Cardiac muscle cell (in vitro differentiated cells and primary cell): ENCODE measurements at places on chromosomes 7 and 10. TPM values are rescaled to one million over a fixed set of nuclear protein-coding genes. Genes with fewer than 3 reads are reported as not detected.

DNA sequence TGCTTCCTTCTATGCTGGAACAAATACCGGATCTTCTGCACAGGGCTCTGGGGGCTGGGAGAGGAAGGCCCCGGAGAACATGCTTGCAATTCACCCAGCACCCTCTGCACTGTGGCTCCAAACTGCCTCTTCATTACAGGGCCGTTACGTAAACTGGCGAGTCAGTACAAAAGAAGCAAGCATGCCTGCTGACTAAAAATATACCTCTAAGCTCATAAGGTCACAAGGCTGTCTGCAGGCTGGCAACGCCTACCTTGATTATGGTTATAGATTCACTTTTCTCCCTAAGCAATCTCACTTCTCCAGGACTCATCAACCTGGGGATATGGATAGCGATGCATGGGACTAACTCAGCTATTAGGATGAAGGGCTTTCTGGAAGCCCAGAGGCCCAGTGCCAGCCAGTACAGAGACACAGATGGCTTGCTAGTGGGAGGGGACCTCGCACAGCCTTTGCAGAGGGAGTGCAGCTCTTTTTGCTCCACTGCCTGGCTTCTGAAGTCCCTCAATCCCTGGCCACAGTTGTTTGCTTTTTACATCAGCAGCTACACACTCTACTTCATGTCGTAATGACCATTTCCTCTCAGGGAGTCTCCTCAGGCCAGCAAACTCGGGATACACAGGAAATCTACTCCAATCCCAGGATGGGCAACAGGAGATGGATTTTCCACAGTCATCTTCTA, 96.1 kb downstream of the SH3PXD2A start:
- DNase-seq: peak; percentile 65

DNA sequence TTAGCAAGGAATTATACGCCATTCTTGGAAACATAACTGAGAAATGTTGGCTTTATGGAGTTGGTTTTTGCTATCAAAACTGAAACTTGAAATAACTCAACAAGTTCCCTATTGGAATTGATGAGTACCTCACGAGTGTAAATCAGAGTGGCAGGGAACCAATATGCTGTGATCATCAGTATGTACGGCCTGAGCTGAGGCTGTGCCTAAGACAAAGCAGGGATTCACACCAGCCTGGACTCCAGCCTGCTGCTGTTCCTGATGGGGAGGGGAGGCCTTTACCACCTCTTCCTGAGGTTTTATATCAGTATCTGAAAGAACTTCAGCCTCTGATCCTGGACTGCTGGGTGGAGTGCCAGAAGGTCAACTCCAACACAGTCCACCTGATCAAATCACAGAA, 52.7 kb downstream of the CRTAC1 start:
- no peak for DNase-seq

DNA sequence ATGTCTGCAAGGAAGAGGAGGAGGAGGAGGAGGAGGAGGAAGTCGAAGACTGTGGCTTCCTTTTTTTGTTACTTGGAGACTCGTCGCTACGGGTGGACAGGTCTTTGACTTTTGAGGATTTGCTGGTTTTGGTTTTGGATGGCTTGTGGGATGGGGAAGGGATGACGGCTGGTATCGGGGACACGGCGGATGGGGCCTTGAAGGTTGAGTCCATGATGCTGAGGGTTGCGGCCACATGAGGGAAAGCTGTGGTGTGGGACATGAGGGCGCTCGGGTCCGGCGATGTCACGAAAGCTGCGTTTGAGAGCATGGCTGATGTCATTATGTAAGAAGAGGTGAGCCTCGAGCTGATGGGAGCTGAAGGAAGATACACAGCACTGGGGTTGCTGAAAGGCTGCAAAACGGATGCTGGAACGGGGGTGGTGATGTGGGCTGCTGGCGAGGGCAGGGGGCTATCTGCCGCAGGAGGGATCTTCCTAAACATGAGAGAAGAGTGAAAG, 33.1 kb upstream of the EFCAB10 start:
- DNase-seq: no peak

DNA sequence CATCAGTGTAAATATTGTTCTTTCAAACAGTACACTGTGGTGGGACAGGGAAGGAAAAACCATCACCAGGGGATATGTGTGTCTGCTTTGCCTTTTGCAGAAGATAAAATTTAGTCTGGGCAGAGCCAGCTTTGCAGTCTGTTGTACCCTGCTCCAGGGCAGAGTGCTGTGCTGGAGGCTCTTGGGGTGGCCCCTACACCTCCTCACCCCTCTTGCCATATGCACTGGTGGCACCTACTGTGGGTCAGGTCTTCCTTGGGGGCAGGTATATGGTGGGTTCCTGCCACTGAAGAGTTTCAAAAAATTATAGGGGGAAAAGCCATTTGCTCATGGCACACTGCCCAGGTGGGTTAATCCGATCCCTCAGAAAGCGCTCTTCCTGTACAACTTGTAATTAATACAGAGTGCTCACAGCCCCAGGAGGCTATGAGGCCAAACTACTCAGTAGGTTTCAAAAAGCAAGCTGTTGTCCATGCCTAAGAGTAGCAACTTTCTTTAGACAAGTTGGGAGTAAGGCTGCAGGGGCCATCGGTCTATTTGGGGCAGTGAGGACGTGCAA, 112.7 kb upstream of the BMPER start:
- DNase-seq: no peak

- no peak for DNase-seq
These were observed 57.9 kb upstream of the RNF32 start for GRCh38 chr7:156582591-156583123.

GRCh38 chr10:133403784-133404183, 9.8 kb downstream of the MTG1 start:
- DNase-seq: no peak

- no peak for DNase-seq
These were observed 212.3 kb downstream of the MTERF1 start for GRCh38 chr7:91668217-91668616.

DNA sequence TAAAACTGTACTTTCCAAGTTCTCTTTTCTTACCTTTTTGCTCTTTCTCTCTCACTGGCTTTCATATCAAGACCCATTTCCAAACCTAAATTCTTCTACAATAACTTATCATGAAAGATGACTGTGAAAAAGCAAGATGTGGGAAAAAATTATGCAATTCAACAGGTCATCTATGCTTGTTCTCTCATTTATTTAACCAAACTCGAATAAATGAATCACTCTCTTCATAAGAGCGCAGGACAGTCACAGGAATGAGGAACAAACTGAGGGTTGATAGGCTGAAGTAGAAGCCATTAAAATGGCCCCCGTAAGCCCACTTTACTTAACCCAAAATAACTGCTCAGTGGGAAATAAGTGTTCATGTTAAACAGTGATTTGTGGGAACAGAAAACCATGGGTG, 1289.7 kb upstream of the SORCS1 start:
- DNase-seq: no peak

GRCh38 chr10:34814913-34815184, 247 bp downstream of the PARD3 start:
- DNase-seq: no peak

DNA sequence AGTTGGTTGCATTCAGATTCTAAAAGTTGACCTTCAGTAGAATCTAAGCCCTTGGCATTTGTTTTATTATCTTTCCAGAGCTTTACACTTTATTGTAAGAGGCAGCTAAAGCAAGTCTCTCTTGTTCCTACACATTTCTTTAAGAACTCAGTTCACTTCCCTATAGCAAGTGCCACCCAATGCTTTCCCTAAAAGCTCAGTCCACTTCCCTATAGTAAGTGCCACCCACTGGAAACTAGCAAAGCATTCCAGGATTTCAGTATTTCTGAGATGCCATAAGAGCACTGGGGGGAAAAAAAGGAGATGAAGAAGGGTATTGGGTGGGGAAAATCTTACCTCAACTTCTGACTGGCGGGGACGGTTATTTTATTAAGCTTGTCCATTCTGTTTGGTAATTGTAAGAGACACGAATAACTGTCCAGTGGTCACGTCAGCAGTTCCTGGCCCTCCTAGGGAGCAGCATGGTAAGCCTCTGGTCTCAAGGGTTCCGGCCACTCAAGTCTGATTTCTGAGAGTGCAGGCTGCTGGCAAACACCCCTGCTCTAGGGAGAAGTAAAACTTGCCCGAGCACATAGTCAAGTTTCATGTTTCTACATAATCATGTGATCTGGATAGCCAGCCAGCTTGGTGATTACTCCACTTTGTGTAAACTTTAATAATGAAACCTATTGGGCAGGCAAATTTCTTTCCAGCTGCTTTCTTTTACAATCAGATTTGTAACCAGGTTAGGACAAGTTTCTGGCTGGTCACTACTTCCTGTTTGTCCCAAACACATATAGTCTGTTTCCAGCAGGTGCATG, at the start of gene BLNK:
Gene BLNK (minus strand): TSS at position 554 of the 800 bp plus-strand sequence. CDS start 171 bp downstream, at position 383.
- peak; percentile 20 for DNase-seq

DNA sequence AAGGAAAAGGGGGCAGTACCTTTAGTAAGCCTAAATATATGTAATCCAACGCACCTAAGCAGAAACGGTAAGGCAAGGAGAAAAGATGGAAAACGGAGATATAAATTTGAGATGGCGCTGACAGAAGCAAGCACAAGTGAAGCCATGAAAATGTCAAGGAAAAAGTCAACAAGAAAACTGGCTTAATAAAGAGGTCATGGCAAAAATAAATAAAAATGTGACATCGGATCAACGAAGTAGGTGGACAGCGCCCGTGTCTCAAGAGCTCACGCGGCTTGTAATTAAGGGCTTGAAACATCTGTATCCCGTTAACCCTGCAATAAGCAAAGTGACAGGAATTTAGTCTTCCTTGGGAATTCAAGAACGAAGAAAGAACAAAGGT, 611 bp downstream of the NDUFA5 start:
- no peak for DNase-seq

DNA sequence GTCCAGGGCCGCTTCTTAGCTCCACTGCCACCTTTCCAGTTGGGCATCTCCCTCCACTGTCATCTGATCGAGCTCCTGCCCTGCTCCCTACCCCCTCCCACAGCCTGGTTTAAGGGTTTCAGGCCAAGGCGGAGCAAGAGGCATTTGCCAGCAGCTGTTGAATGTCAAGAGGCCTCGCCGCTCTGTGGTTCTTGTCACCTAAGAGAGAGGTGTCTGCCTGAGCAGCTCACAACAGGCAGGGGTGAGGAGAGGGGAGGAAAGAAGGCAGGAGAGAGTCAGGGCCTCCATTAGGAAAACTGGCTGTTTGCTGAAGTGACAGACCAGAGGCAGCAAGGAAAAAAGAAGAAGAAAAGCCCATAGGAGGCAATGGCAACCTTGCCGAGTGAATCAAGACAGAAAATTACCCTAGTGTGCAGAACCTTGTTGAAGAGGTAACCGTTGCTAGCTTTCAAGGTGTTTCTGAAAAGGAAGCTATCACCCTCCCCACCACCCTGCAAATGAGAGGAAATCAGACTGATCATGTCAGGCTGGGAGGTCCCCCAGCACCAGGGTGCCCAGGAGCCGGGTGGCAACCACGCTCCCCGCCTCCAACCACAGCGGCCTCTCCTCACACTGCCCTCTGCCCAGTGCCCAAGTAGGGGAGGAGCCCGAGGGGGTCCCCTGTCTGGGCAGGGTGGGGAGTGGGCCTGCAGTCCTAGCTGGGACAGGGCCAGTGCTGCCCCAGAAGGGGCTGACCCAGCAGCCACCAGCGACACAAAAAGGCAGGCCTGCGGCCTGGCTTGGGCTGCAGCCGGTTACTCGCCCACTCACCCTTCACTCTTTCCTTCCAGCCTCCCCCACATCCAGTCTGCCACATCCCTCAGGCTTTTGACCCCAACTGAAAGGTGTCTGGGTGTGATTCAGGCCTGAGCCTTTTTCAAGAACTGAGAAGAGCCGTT, 7.1 kb downstream of the GATA3 start:
- peak; percentile 78 for DNase-seq

GRCh38 chr7:122883049-122883680, 3.1 kb downstream of the CADPS2 start:
- no peak for DNase-seq

- peak; percentile 88 for DNase-seq
These were observed 186.7 kb upstream of the HGF start for GRCh38 chr7:81956520-81956919.

- no peak for DNase-seq
These were observed 527.7 kb upstream of the POM121L12 start for GRCh38 chr7:52507546-52508255.

- DNase-seq: no peak
These were observed 2.4 kb downstream of the PSMC2 start for GRCh38 chr7:103349805-103350204.

DNA sequence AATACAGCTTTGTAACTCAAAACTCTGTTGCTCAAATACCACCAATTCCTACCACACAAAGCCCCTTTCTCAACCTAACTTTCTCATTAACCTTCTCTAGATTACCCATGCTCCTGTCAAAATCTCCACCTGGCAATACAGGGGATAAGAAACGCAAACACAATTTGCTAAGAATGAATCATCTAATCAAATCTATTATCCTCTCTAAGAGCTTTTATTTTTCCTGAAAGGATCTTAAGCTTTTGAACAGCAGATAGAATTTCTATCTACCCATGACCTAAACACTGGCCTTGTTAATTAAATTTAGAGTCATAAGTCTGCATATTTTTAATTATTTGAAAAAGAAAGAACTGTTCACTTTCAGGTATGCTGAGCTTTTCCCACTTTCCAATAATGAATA, 98.3 kb downstream of the HBP1 start:
- no peak for DNase-seq

DNA sequence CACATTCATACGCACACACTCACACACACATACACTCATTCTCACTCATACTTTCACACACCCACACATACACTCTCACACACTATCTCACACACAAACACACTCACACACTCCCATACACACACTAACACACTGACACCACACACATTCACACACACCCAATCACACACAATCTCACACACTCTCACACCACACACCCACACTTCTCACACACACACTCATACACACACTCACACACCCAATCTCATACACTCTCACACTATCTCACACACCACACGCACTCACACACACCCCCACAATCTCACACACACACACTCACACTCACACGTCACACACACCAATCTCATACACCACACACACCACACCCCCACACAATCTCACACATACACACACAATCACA, 71.0 kb downstream of the GLRX3 start:
- no peak for DNase-seq

- peak; percentile 91 for DNase-seq
These were observed 6.5 kb downstream of the EVX1 start for GRCh38 chr7:27248911-27249723.

DNA sequence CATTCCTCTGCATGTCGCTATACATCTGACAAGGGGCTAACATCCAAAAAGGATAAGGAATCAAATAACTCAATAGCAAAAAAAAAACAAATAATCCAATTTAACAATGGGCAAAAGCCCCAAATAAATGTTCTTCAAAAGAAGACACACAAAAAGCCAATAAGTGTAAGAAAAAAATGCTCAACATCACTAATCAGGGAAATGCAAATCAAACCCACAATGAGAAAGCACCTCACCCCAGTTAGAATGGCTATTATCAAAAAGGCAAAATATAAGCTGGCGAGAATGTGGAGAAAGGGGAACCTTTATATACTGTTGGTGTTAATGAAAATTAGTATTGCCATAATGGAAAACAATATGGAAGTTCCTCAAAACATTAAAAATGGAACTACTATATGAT, 14.3 kb downstream of the ARHGAP12 start:
- DNase-seq: no peak

- DNase-seq: no peak
These were observed 51.1 kb downstream of the INSIG1 start for GRCh38 chr7:155348806-155349205.

The FMC1 gene
- polyA plus RNA-seq: 101 and 129 TPM in 2 replicates

The DNAH11 gene
- polyA plus RNA-seq: 0.55 and 1.9 TPM in 2 replicates

The SDK1 gene
- polyA plus RNA-seq: 4.1 and 6.9 TPM in 2 replicates

The AQP1 gene
- polyA plus RNA-seq: 33.3 and 51.1 TPM in 2 replicates

The HYAL4 gene
- not detected in 2 replicates for polyA plus RNA-seq

The KCNMA1 gene
- 1.7 and 1.9 TPM in 2 replicates for polyA plus RNA-seq

The GPR37 gene
- 7.6 and 15.9 TPM in 2 replicates for polyA plus RNA-seq

The SPAM1 gene
- not detected in 2 replicates for polyA plus RNA-seq

The POMZP3 gene
- polyA plus RNA-seq: 11.3 and 20.7 TPM in 2 replicates
